ENCODE measurements at places on chromosomes 5 and 9.

- no peak for DNase-seq
These were observed 148.4 kb upstream of the TRPM3 start for GRCh38 chr9:71269859-71270258.

- DNase-seq, result no peak
These were observed 34.5 kb upstream of the TJP2 start for GRCh38 chr9:69139596-69139995.

DNA sequence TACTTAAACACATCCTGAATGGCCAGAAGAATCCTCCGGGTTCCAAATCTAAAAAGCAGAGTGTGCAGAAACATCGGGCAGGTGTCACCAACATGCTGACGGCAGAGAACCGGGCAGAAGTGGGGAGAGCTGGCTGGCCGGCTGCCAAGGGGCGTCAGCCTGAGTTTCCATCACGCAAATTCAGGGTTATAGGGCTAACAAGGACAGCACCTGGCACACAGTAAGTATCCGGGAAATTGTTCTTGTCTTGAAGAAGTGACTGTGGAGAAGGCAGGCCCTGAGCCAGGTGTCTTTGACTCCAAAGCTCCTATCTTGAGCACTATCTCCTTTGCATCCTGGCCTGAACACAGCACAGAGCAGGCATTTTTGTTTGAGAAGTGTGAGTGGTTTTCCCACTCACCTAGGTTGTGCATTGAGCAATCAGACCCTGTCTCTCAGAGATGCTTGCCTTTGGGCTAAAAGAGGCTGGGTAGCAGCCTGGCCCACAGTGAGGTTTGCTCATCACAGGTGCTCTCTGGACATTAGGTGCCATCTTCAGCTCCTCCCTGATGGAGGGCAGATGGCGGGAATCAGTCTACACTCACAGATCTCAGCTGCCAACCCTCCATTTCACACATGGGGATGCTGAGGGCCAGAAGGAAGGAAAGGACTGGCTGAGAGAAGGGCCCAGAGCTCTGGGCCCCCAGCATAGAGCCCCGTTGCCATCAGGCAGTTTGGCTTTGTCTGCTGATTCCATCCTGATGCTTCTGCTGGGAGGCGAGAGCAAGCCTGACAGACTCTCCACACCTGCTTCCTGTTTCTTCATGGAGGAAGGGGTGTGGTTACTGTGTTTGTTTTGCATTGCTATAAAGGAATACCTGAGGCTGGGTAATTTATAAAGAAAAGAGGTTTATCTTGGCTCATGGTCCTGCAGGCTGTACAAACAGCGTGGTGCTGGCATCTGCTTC lies 52.8 kb downstream of the WHRN start:
- no peak for DNase-seq

GRCh38 chr5:5359618-5360017 lies 62.9 kb upstream of the ICE1 start:
- no peak for DNase-seq

DNA sequence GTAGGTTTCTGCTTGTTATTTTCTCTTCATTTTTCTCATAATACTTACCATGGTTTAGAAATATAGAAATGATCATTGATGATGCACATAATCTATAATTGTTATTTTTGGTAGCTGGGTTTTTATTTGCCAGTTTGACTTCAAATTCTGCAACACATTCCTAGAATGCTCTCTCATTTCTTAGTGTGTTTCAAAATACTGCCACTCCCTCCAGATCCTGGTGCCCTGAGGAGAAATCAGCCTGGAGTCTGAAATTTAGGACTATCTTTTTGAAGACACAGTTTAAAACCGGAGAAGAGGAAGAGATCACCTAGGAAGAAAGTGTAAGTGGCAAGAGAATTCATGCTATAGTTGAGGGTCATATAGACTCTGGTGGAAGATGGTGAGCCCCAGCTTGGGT lies 57.5 kb downstream of the TAF11L14 start:
- DNase-seq, result no peak

DNA sequence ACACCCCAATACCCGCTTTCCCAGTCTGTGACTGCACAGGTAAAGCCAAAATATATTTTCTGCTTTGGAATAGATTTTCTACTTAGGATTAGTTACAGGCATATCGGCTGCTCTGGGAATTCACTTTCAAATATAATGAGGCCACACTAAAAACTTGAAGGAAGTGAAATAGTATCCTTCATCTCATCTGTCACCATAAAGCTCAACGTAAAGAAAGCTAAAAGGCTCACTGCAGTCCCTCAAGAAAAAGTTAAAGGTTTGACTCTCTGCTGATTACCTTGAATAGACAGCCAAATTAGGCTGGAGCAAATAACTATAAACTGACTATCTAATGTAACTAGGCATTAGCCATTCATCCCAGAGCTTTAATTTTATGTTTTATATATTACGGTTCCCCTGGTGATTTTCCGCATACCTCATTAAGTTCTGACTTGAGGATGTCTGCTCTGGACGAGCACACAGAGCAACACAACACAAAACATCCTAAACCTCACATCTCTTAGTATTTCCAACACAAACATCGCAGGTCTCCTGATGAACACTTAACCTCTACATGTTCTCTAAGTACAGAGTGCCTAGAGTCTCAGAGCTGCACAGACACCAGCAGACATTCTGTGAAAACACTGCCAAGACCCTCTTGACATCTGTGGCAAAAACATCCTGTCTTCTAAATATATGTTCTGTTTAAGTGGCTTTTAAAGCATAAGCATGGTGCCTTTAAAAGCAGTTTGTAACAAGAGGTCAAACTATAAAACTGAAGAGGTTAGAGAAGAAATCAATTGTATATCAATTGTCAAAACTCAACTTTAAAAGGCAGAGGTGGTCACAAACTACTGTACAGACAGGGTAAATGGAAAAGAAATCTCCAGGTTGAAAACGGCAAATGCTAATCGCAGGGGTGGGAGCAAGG lies 35.4 kb downstream of the ELAVL2 start:
- no peak for DNase-seq

DNA sequence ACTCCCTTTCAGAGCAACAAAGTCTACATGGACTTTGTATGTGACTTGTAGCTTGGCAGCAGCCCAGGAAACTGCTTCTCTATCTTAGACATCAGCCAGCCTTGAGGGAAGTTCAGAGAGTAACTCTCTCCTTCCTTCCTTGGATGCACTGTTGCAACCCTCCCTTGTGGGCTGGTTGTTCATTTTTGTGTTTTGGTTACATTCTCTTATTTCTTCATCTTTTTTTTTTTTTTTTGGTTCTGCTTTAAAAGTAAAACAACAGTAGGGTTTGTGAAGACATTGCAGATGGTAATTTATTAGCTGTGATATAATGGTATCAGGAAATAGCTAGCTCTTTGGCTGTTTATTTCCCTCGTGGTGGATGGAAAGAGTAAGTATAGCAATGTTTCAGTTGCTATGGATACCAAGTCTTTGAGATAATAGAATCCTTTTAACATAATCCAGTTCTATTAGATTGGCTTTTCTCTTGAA lies 97.9 kb upstream of the MAMDC2 start:
- DNase-seq, result peak; percentile 54

DNA sequence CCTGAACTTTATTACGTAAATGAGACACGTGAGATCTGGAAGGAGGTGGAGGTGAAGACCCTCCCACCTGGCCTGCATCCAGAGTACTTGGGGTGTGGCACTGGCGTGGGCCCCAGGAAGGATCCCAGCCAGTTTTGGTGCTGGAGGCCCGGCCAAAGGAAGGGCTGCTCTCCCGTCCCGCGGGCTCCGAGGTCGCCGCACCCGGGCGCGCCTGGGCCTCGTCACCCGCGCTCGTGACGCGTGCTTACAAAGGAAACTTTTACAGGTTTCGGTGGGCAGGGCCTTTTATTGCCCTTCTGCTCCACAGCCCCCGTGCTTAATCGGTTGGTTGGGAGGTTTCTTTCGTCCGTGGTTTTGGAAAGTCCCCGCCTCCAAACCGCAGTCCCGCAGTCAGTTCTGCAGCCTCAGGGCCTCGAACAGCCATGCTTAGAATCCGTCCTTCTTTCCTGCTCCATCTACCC lies 29.2 kb downstream of the CDKN2A start:
- peak; percentile 24 for DNase-seq

DNA sequence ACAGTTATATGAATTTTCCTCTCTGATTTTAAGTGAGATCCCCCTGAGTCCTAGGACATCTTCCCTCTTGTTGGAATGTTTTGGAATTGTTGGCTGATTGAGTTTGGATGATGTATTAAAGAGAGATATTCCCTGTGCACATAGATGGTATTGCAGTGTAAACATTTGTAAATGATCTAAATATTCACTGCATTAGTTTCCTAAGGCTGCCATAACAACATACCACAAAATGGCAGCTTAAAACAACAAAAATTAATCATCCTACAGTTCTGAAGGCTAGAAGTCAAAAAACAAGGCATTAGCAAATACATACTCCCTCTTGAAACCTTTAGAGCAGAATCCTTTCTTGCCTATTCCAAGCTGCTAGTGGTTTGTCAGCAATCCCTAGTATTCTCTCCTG lies 38.0 kb upstream of the MROH2B start:
- DNase-seq, result no peak

DNA sequence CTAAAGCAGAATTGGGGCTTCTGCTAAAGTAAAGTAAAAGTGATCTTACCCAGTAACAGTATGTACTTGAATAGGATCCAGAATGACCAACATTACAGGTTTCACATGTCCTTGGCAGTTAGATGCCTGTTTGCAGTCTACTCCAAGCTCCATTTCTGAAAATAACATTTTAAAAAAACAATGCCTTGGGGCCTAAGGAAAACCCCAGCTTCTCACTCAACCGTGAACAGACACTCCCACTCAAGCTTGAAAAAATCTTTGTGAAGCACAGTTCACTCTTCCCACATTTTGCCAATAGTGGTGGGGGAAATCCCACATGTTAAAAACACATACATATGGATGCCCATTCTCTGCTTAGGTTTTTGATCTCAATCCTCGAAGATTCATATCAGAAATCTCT lies 304.1 kb downstream of the ARRDC3 start:
- DNase-seq, result no peak

- DNase-seq, result peak; percentile 86
These were observed 16.5 kb downstream of the ASS1 start for GRCh38 chr9:130461218-130461630.

GRCh38 chr9:132461971-132462370 lies 52.0 kb downstream of the CFAP77 start:
- DNase-seq, result no peak
